Subcutaneous preadipocyte (primary cell): ENCODE measurements at places on chromosomes 5 and 9. TPM values are rescaled to one million over a fixed set of nuclear protein-coding genes. Genes with fewer than 3 reads are reported as not detected.

ARID3C gene
- total RNA-seq = under 0.01 TPM in 1 of 2 replicates, not detected in the other

ZNF474 gene
- under 0.01 TPM in 2 replicates for total RNA-seq

NR5A1 gene
- not detected in 2 replicates for total RNA-seq

SLCO6A1 gene
- not detected in 2 replicates for total RNA-seq

C9orf50 gene
- total RNA-seq = not detected in 2 replicates

IL5 gene
- not detected in 2 replicates for total RNA-seq

TMEM174 gene
- not detected in 2 replicates for total RNA-seq

MAP3K1 gene
- 4.0 and 8.4 TPM in 2 replicates for total RNA-seq

ZNF658 gene
- 3.7 and 4.1 TPM in 2 replicates for total RNA-seq

FCN1 gene
- total RNA-seq = not detected in 2 replicates

SPATA31D1 gene
- not detected in 2 replicates for total RNA-seq

ZNF782 gene
- 4.0 and 5.5 TPM in 2 replicates for total RNA-seq

TMED9 gene
- 59.2 and 66.5 TPM in 2 replicates for total RNA-seq

POU5F2 gene
- total RNA-seq = 1.5 and 1.8 TPM in 2 replicates

C9 gene
- not detected in 2 replicates for total RNA-seq

CDHR2 gene
- total RNA-seq = not detected in 2 replicates

ORM1 gene
- total RNA-seq = not detected in 2 replicates

ACTBL2 gene
- total RNA-seq = under 0.01 TPM in 1 of 2 replicates, not detected in the other

FAM81B gene
- not detected in 2 replicates for total RNA-seq

CDC25C gene
- total RNA-seq = 6.2 and 11.9 TPM in 2 replicates

GLDC gene
- 11.0 and 17.6 TPM in 2 replicates for total RNA-seq

FOXD4L3 gene
- under 0.01 TPM in 1 of 2 replicates, not detected in the other for total RNA-seq

FBP2 gene
- total RNA-seq = under 0.01 TPM in 1 of 2 replicates, not detected in the other

SCGB3A2 gene
- total RNA-seq = not detected in 2 replicates

NELFB gene
- 50.7 and 70.4 TPM in 2 replicates for total RNA-seq

PTGDS gene
- total RNA-seq = 0.59 and 4.8 TPM in 2 replicates

SLC6A7 gene
- total RNA-seq = not detected in 2 replicates

FOXD4L6 gene
- 0.20 and 0.37 TPM in 2 replicates for total RNA-seq

GABRB2 gene
- total RNA-seq = not detected in 2 replicates

PTGER4 gene
- 4.8 and 33.8 TPM in 2 replicates for total RNA-seq

TMEM171 gene
- total RNA-seq = 4.4 and 7.4 TPM in 2 replicates

STKLD1 gene
- total RNA-seq = under 0.01 and 1.4 TPM in 2 replicates

GRAMD2B gene
- total RNA-seq = 5.9 and 6.1 TPM in 2 replicates

PCDHGA9 gene
- total RNA-seq = 2.9 and 4.3 TPM in 2 replicates

LIFR gene
- 44.8 and 65.3 TPM in 2 replicates for total RNA-seq

IFNK gene
- total RNA-seq = not detected in 2 replicates

HAVCR2 gene
- 0.78 and 3.3 TPM in 2 replicates for total RNA-seq

DNAI1 gene
- 0.20 TPM in 1 of 2 replicates, not detected in the other for total RNA-seq

PIGO gene
- 12.1 and 15.1 TPM in 2 replicates for total RNA-seq

GFM2 gene
- 27.6 and 34.2 TPM in 2 replicates for total RNA-seq

SPATA31A1 gene
- not detected in 2 replicates for total RNA-seq

ENTPD2 gene
- not detected in 2 replicates for total RNA-seq

RASGEF1C gene
- total RNA-seq = not detected in 2 replicates

CTXN3 gene
- not detected in 2 replicates for total RNA-seq

JAKMIP2 gene
- 0.39 and 1.1 TPM in 2 replicates for total RNA-seq

ZFP2 gene
- total RNA-seq = 0.20 and 0.37 TPM in 2 replicates

SLCO4C1 gene
- under 0.01 and 0.20 TPM in 2 replicates for total RNA-seq

NADK2 gene
- total RNA-seq = 18.2 and 19.1 TPM in 2 replicates

IFNA21 gene
- not detected in 2 replicates for total RNA-seq
